Activated CD4-positive, alpha-beta T cell treated with anti-CD3 and anti-CD28 coated beads, Interleukin-2, amount 10 ng/mL, durations not matched to agents 7 days and 5 days (primary cell): ENCODE measurements at places on chromosomes 6 and 20. TPM values are rescaled to one million over a fixed set of nuclear protein-coding genes. Genes with fewer than 3 reads are reported as not detected.

The IYD gene
- not detected for total RNA-seq

The SLPI gene
- total RNA-seq = not detected

The UST gene
- 0.50 TPM for total RNA-seq

The PCIF1 gene
- 44.6 TPM for total RNA-seq

The BCL2L1 gene
- 57.1 TPM for total RNA-seq

The JPH2 gene
- total RNA-seq = not detected

The SMLR1 gene
- total RNA-seq = not detected

The LY6G6C gene
- not detected for total RNA-seq

The TMEM200A gene
- 3.1 TPM for total RNA-seq

The DYNLT2 gene
- 2.2 TPM for total RNA-seq

The GOPC gene
- total RNA-seq = 25.4 TPM

The XKR7 gene
- 0.05 TPM for total RNA-seq

The OGFRL1 gene
- 8.9 TPM for total RNA-seq

The SFTA2 gene
- total RNA-seq = not detected

The POU3F2 gene
- total RNA-seq = not detected

The TP53TG5 gene
- not detected for total RNA-seq

The OR2B6 gene
- not detected for total RNA-seq

The CYP24A1 gene
- not detected for total RNA-seq

The NKAPL gene
- 0.12 TPM for total RNA-seq

The RIPPLY2 gene
- total RNA-seq = not detected

The TBX18 gene
- total RNA-seq = not detected

The FAM184A gene
- total RNA-seq = 8.3 TPM

The ANGPT4 gene
- total RNA-seq = not detected

The PMEPA1 gene
- total RNA-seq = 1.1 TPM

The UBD gene
- 0.42 TPM for total RNA-seq

The CDSN gene
- not detected for total RNA-seq

The HLA-DQB1 gene
- 24.1 TPM for total RNA-seq

The BPIFA1 gene
- total RNA-seq = not detected

The GRM1 gene
- not detected for total RNA-seq

The TTK gene
- total RNA-seq = 52.5 TPM

The MRPS18B gene
- 41.4 TPM for total RNA-seq
